Jurkat, Clone E6-1 (cell line): ENCODE measurements at places on chromosomes 16 and 17.

- DNase-seq, result no peak
These were observed 810.6 kb downstream of the CDH11 start for GRCh38 chr16:64311241-64311640.

- DNase-seq, result no peak
These were observed 147.8 kb upstream of the CA10 start for GRCh38 chr17:52306314-52306713.

GRCh38 chr16:5323284-5324141 lies 225.9 kb upstream of the EEF2KMT start:
- DNase-seq, result no peak

DNA sequence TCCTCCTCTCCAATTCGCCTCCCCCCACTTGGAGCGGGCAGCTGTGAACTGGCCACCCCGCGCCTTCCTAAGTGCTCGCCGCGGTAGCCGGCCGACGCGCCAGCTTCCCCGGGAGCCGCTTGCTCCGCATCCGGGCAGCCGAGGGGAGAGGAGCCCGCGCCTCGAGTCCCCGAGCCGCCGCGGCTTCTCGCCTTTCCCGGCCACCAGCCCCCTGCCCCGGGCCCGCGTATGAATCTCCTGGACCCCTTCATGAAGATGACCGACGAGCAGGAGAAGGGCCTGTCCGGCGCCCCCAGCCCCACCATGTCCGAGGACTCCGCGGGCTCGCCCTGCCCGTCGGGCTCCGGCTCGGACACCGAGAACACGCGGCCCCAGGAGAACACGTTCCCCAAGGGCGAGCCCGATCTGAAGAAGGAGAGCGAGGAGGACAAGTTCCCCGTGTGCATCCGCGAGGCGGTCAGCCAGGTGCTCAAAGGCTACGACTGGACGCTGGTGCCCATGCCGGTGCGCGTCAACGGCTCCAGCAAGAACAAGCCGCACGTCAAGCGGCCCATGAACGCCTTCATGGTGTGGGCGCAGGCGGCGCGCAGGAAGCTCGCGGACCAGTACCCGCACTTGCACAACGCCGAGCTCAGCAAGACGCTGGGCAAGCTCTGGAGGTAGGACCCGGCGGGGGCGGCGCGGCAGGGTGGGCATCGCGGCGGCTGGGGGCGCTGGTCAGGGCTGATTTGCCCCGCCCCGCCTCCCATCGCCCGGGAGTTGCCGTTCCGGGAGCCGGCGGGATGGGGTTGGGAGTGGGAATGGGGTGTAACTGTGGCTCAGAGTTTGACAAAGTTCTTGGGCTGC lies 567 bp downstream of the SOX9 start:
- DNase-seq, result no peak

- peak; percentile 29 for DNase-seq
These were observed 37.4 kb upstream of the TMC5 start for GRCh38 chr16:19380328-19380727.

- no peak for DNase-seq
These were observed 69.8 kb upstream of the PLCG2 start for GRCh38 chr16:81709016-81709900.

- no peak for DNase-seq
These were observed 69.8 kb upstream of the ANKFN1 start for GRCh38 chr17:56083475-56083874.

DNA sequence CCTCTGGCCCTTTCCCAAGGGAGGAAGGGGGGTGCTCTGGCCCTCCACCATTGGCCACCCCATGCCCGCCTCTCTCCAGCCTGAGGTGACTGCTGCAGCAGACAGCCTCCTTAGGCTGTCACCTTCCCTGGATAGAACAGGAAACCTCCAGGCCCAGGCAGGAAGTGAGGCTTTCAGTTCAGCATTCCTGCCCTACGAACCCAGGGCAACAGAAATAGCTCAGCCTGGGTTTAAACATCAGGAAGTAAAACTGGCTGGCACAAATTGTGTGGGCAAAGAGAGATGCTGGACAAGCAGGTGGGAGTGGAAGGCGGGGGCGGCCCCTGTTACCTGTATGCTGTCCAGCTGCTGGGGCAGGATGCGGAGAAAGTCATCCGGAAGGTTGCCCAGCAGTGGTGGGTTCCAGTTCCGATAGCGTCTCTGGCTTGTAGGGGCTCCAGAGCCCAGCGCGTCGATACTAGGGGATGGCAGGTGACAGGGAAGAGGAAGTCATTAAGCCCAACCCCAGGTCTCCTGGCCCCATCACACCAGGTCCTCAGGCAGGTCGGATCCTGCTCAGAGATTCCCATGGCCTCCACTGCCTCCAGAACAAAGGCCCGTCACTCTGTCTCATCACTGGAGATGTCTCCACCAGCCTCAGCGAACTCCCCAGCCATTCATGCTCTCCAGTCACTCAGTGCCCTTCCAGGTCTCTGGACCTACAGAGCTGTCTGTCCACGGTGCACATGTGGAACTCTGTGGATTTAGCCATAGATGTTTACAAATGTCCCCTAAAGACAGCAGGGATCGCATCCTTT lies 23.6 kb upstream of the MRPS23 start:
- DNase-seq, result no peak

- no peak for DNase-seq
These were observed 5.6 kb upstream of the DCAF7 start for GRCh38 chr17:63544467-63545301.

DNA sequence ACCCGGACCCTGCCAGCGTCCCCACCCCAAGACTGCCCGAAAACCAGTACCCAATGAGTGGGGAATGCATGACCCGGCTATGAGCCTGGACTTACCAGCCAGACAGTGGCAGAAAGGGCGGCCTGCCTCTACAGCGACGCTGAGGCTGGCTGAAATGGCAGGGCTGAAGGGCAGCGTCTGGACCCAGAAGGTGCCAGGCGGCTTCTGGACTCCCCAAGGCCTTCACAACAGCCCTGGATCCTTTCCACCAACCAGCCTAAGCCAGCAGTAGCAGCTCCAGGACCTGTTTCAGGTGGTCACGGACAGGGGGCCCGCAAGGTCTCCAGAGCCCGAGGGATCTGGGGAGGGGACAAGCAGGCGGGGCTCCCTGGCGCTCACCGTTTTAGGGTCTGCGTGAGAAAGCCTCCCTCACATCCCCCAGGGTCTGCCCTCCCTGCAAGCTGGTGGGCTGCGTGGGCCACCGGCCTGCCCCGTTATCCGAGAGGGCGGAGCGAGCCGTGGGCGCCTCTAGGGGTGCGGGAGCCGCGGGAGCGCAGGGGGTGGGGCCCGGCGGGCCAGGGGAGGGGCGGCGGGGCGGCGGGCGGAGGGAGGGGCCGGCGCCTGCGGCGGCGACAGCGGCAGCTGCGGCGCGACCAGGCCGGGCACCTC lies at the start of gene RIPOR1:
TSS of gene RIPOR1 (plus strand) at position 608 of the 648 bp plus-strand sequence. CDS start 9,618 bp downstream, outside the sequence.
- no peak for DNase-seq

- no peak for DNase-seq
These were observed 238.0 kb downstream of the PHKB start for GRCh38 chr16:47699106-47699505.

- DNase-seq, result no peak
These were observed 27.1 kb downstream of the GNPTG start for GRCh38 chr16:1378804-1379303.

GRCh38 chr16:14180481-14180944 lies 109.4 kb downstream of the MRTFB start:
- no peak for DNase-seq

GRCh38 chr16:4241928-4242283 lies at the start of gene SRL:
SRL (minus strand) TSS chr16:4242080; CDS start chr16:4242067, 13 bp downstream.
- no peak for DNase-seq
